A549 treated with RU486 at 1 μM for 4 hours (cell line): ENCODE measurements at places on chromosomes 13 and 19. TPM values are rescaled to one million over a fixed set of nuclear protein-coding genes. Genes with fewer than 3 reads are reported as not detected.

EBI3 gene
- total RNA-seq: 1.7 to 4.1 TPM (median 3.1 TPM) in 5 replicates

DNAAF3 gene
- 5.2 to 8.6 TPM (median 7.0 TPM) in 5 replicates for total RNA-seq

TNNI3 gene
- 6.5 to 8.7 TPM (median 7.6 TPM) in 5 replicates for total RNA-seq

PSG2 gene
- total RNA-seq: not detected in 5 replicates

NFKBIB gene
- total RNA-seq: 64.6 to 117 TPM (median 111 TPM) in 5 replicates
